ENCODE measurements at places on chromosomes 3 and 15.

- DNase-seq, result peak; percentile 13
Observed at GRCh38 chr3:41698898-41699297, 263.0 kb downstream of the ULK4 start.

GRCh38 chr3:37026851-37027250, 33.5 kb downstream of the MLH1 start:
- DNase-seq, result no peak

DNA sequence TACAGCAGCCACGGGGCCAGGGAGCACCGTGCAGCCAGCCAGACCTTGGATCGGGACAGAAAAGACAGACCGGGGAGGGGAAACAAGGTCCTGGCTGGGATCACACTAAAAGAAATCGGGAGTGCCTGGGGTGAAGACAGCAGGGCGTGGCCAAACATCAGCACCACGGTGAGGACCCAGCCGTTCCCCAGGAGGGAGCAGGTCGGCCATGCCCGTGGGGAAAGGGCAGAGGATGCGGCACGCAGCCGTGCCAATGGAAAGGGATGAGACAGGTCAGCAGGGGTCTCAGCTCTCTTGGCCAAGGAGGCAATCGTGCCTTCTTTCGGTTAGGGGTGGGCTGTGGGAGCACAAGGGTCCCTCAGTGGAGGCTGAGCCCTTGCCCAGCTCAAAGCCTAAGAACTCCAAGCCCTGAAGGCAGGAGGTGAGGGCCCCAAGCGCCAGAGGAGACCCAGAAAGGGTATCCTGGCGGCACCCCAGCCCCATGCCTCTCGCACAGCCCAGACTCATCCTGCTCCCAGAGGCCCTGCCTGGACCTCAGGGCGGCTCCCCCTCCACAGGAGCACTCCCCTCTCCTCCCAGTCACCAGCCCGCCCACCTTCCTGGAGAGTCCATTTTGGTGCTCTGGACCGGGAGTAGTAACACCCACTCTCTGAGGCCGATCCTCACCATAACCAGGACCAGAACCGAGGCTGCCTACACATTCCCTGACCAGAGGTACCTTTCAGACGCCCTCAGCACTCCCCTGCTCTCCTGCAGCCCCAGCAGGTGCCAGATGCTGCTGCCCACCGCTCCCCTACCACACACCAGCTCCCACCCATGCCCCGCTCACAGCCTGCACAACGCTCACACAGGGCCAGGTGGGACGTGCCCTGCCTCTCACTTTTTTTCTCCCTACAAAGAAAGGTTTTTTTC, 23.2 kb upstream of the OCA2 start:
- no peak for DNase-seq

DNA sequence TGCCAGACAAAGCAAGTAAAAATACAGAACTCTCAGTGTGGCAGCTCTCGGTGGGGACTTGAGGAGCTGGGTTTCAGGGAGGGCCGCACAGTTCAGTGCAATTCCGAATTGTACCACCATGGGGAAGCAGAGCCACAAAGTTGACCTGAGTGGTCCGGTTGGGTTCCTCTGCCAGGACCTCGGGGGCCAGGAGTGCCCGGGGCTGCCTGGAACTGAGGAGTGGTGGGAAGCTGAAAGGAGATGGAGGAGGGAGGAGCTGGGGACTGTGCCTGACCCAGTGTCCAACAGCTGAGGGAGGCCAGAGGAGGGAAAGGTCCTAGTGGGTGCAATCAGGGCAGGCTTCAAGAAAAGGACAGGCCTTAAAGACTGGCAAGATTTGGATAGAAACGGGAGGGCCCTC, 32.2 kb upstream of the TRH start:
- DNase-seq, result peak; percentile 63

DNA sequence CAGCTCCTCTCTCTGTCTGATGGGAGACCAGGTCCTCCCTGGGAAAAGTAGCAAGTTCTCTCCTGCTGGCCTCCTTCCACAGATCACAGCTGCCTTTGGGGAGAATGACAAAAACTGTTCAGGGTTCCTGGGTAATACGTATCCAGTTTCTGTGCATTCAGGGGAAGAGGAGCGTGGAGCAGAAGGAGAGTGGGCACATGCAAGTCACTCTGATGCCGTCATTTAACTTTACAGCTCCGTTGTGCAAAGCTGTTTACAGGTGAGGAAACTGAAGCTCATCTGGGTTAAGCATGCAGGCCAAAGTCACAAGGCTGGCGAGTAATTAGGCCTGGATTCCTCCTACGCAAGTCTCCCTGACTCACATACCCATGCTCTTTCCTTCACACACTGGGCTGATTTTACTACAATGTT, 7.5 kb upstream of the TM4SF1 start:
- peak; percentile 47 for DNase-seq

GRCh38 chr3:11457135-11457534, 184.9 kb downstream of the ATG7 start:
- no peak for DNase-seq

DNA sequence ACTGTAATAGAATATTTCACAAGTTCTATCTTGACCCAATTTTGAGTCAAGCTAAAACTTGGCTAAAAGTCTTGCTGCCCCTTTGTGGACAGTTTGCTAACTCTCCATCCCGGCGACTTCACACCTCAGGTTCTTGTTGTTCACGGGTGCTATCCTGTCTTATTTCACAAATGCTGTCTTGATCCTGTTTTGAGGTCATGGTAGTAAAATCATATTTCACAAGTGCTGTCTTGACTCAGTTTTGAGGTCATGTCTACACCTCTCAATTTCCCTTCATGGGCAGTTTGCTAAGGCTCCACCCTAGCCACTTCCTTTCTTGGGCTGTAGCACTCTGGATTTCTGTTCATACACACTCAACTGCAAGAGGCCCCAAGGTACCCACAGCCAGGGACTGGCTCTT, 45.0 kb upstream of the GK5 start:
- no peak for DNase-seq

DNA sequence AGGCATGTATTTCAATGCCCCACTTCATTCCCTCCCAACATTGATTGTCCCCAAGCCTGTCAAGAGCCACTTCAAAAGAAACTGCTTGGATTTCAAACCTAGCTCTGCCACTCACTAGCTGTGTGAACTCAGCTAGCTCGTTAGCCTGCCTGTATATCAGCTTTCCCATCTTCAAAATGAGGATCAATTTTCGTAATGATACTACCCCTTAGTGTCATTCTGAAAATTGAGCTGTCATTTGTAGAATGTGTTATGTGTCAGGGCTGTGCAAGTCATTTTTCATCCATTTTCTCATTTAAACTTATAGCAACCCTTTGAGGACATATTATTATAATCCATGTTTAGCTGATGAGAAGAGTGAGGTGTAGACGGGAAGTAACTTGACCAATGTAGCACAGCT, 88.6 kb downstream of the TRIM42 start:
- DNase-seq, result no peak

GRCh38 chr15:68650901-68651709, 72.3 kb downstream of the CORO2B start:
- DNase-seq, result peak; percentile 35

GRCh38 chr3:25768851-25769250, 14.4 kb downstream of the NGLY1 start:
- DNase-seq, result no peak

- peak; percentile 97 for DNase-seq
Observed at GRCh38 chr3:50627407-50628051, 10.6 kb downstream of the MAPKAPK3 start.

GRCh38 chr15:74196175-74196574, 6.4 kb downstream of the STRA6 start:
- peak; percentile 88 for DNase-seq

DNA sequence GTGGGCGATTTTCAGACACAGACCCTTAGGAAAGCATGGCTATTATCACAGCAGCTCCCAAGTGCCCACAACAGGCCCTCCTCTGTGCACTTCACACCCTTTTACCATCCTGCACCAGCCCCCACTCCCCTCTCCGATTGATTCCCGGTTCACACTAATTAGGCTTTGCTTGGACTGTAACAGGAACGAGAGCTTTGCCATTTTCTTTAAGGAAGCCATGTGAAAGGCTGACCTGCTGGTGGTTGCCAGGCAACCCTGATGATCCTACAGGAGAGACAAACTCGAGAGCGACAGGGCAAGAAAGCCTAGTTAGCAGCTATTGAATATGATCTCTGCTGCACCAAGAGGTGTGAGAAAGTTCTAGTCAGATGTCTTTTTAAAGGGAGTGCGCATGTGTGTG, 28.2 kb upstream of the DET1 start:
- no peak for DNase-seq

Data from PC-3 (cell line).